Stimulated activated CD4-positive, alpha-beta T cell treated with anti-CD3 and anti-CD28 coated beads, Interleukin-2, amount 100 ng/mL, for 48 hours (primary cell): ENCODE measurements at places on chromosomes 2 and 18.

- DNase-seq: no peak
Measured at GRCh38 chr2:97831121-97831520, 117.7 kb downstream of the ZAP70 start.

DNA sequence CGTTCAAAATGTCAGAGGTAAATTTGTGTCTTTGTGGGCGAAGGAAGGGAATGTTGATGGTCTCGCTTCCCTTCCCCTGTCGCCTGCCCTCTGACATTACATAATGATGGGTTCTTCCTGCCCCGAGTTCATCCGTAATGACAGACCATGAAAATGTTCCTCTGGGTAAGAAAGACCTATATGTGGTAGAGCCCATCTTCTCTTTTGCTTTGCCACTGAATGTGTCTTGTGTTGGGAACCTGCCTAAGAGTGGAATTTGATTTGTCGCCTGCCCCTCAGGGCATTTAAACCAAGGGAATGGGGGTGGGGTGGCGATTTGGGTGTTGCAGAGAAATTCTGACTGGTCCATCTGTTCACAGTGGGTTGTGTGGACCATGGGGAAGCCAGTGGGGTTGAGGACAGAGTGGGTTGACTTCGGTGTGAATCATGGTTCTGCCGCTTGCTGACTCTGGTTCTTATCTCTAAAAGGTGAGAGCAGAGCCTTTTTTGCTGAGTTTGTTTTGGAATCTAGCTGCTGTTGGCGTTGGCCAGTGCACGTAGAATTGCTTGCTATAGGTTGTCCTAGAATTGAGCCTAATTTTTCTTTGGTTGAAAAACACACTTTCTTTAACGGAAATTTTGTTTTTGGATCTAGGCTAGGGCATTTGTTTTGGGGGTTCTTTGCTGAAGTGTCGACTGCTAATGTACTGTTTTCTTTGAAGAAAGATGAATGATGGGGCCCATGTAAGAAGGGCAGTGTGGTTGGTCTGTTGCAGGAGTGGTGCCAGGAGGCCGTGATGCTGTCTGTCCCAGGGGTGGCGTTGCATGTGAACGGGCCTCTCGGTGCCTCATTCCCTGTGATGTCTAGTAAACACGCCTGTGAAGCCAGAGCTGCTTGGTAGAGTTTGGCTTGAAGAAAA lies 1.3 kb downstream of the INPP4A start:
- no peak for DNase-seq

DNA sequence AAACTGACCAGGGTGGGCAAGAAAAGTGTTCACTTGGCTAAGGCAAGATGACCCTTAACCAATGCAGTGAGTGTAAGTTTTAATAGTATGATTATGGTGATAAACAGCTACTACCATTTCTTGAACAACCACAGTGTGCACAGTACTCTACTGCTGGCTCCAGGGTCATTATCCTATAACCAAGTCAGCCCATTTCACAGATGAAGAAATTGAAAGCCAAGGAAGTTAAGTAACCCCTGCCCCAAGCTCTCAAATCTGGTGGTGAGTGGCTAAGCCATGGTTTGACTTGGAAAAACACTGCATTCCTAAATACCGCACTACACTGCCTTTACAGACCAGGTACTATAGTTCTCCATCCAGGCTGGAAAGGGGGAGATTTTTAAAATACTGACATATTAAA lies 5.7 kb downstream of the ZNF385B start:
- DNase-seq: no peak

- DNase-seq: no peak
Measured at GRCh38 chr2:55033076-55033742, 17.0 kb downstream of the RTN4 start.

DNA sequence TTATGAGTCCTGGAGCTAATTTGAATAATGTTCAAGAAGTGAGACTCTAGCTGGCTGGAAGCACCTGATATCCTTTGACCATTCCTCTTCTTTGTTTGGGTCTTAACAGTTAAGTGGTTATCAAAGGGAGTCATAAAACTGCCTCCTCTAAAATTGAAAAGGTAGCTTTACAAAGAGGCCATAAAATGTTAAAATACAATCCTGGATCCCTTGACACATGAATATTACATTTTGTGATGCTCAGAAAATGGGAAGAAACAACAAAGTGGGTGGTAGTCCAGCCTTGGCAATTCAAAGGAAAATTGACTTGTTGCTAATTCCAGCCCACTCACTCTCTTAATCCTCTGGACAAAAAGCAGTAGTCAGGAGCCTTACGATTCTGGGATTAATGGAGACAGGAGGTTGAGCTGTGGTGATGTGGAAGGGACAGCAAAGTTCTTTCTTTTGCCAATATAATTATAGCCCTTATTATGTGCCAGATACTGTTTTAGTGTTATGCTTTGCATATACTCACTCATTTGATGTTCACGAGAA lies 339.2 kb downstream of the PDE11A start:
- DNase-seq: no peak

GRCh38 chr2:103289105-103289725 lies 527.4 kb downstream of the TMEM182 start:
- DNase-seq: no peak

- no peak for DNase-seq
Measured at GRCh38 chr18:41845563-41845962, 109.5 kb upstream of the PIK3C3 start.

DNA sequence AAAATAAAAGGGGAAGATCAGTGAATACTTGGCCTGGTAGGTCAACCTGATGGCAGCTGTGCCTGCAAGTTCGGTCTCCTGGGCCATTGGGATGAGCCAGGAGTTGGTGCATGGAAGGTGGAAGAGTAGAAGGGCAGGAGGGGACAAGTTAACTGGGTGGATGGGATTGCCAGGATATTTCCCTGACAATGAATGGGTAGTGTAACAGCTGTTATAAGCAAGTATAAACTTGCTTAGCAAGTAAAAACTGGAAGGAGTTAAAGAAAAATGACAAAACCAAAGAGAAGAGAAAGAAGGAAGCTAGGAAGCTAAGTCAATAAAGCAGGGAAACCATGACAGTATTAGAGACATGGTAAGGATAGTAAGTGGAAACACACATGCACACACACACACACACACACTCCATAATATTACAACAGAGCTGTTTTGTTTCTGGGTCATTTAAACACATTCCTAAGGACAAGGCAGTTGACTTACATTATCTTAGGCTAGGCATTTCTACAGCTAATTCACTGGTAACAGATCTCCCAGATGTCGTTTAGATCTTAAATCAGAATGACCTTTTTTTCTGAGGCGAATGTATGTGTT lies 29.7 kb downstream of the MEP1B start:
- DNase-seq: no peak

- DNase-seq: no peak
Measured at GRCh38 chr2:206079699-206080465, 6.1 kb downstream of the INO80D start.

DNA sequence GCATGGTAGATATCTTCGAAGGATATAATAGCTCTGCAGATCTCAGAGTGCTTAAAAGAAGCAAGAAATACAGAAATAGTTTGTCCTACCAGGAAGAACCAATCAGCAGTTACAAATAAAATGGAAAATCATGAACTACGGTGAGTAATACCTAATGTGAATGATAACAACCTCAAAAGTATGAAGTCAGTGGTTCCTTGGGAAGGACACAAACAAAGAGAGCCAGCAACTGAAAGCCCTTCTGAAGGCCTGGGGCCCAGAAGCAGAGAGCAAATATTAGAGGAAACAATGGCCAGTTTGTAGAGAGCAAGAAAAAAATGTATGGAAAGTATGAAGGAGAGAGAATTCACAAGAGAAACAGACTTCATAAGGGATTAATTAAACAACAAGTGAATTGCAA lies 226.8 kb upstream of the CHST9 start:
- DNase-seq: no peak

- DNase-seq: no peak
Measured at GRCh38 chr2:132850688-132851087, 180.7 kb upstream of the LYPD1 start.
